ENCODE measurements at places on chromosomes 3 and 15.

DNA sequence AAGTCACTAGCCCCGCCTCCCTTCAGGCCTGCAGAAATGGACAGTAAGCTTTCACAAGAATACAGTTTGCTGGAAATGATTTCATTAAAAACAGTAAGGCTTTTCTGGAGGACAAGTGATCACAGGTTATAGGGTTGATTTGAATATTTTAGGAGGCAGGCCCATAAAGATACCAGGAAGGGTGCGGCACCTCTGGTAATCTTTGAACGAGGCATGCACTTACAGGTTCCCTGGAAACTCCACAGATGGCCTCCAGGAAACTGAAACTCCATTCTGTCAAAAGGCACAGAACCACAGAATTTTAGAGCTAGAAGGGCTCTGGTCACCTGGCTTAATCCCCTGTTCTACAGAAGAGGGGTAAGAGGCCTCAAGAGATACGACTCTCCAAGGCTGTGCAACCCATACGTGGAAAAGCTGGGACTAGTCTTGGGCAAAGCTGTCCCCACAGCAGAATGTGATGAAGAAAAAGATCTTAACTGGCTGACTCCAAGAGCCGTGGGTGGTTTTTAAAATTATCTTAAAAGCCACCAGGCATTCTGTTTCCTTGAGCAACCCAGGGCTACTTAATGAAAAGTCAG, 1.2 kb downstream of the STARD5 start:
- no peak for DNase-seq

DNA sequence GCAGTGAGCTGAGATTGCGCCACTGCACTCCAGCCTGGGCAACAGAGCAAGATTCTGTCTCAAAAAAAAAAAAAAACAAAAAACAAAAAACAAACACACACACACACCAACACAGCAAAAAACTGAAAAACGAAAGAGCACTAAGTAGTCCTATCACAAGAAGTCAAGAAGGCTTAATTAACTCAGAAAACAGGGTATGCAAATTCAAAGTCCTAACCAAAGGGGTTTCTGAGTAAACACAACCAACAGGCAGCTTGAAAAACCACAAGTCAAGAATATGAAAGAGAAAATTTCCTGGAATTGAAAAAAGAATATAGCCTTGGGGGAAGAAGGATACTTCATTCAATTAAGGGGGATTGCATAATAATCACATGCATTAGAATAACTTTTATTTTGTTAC, 37.7 kb upstream of the PARP14 start:
- DNase-seq = no peak

DNA sequence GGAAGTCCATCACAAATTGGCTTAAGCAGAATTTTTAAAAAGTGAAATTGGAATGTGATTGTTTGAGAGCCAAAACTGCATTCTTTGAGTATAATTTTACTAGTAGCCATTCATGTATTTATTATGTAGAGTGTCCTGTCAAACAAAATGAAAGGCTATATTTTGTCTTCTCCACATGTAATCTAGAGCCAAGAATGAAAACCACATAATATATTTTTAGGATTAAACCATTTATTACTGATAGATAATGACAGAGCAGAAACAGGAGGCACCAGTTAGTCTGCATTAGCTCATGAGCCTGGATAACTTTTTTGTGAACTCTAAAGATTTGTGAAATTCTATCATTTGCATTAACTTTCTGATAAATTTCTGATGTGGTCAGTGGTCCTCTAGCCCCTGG, 130.2 kb downstream of the FILIP1L start:
- DNase-seq = no peak

DNA sequence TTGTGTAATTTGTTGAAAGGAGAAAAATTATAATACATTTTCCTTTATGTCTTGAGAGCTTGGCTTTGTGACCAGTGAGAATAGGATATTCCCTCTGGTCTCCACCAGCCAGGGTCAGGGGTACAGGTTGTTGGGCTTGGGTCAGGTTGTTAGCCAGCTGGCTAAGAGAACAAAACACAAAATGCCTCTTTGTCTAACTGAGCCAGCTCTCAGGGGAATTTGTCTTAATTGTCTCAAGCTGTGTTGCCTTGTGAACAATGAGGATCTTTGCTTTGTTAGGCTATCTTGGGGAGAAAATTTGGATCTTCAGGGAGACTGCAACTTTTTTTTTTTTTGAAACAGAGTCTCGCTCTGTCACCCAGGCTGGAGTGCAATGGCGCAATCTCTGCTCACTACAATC, 17.7 kb upstream of the GK5 start:
- no peak for DNase-seq

GRCh38 chr3:2360815-2361214, 262.1 kb downstream of the CNTN4 start:
- no peak for DNase-seq

- DNase-seq = no peak
Observed at GRCh38 chr3:31255007-31255581, 277.6 kb upstream of the STT3B start.

DNA sequence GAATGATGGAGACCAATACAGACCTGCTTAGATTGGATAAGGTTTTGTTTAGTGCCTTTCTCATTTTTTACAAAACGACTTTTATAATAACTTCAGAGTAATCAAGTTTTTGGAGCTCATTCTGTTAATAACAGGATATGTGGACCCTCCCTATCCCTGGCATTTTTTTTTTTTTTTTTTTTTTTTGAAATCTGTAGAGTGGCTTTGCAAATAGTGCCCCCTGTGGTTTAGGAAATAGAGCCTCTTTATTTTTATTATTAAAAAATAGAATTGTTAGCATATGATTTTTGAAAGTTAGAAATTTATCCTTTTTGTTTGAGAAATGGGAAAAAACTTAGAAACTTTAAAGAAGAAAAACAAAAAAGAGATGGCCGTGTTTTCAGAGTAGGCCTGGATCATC, 11.4 kb downstream of the SKIL start:
- DNase-seq = no peak

- no peak for DNase-seq
Observed at GRCh38 chr3:141878817-141879216, 2.4 kb downstream of the ATP1B3 start.

DNA sequence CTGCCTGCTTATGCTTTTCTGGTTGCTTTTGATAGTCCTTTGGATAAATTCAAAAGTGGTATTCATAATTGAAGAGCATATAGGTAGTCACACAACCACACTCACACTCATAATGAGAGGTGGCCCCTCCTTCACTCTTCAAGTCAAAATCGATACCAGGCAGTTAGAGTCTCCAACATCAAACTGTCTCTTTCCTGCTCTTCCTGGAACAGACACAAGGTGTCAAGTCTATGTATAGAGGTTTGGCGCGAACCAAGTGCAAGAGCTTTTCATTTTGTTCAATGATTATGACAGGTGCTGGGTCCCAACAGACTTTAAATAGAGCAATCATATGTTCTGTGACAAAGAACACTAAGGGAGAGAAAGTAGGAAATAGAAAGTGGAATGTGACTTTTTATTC, 29.9 kb upstream of the RGMA start:
- no peak for DNase-seq

DNA sequence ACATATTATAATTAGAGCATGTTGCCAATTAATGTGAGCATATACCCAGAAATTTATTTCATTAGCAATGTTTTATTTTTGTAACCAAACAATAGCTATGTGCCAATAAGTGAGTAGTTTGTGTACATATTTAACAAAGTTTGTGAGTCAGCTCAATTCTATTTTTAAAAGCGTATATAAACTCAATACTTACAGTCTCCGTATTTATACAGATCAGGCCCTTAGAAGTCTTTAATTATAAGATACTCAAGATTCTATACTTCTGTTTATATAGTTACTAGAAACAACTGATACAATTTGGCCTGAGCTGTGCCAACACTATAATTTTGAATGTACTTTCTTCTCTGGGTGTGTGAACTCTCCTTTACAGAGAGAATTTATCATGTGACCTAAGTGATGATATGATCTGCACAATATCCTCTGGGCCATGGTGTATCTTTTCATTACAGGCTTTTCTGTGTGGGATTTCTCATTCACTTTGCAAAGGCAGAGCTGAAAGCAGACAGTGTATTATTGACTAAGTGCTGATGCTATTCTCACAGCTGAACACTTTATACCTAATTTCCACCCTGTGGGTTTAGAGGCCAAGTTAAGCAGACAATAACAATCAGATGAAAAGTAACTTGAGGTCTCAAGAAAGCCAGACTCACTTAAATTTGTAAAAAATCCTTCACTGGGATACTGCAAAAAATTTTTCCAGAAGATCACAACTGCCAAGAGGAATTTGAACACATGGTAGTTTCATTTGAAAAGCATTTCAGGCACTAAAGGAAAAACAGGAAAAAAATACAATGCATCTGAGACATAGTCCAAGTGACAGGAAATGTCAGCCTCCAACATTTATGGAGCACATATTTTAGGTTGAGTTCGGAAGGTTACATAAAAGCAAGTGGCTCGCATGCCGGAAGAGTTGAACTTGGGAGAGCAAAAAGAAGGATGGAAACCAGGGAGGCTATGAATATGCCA, 277.9 kb upstream of the SEMA6D start:
- no peak for DNase-seq

DNA sequence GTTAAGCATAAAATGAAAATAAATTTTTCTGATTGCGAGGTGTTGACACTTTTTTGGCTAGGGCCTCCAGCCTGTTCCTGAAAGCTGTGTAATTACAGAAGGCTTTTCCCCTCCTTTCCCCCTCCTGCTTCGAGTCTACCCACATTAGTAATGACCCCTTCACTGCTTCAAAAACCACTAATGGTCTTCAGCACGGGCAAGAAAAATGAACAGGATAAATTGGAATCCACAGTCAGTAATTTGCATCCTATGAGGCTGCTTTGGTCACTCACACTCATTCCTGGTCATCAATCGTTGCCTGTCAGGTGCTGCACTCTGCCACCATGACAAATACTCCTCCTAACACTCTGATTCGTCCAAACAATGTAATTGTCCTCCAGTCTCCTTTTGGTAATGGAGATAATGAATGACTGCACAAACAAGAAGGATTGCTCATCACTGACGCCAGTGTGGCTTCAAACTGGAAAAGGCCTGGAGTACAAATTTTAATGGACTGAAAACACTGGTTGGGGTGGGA, 148.6 kb downstream of the MEIS2 start:
- DNase-seq = no peak

Measured in stimulated activated CD8-positive, alpha-beta memory T cell treated with anti-CD3 and anti-CD28 coated beads, Interleukin-15, amount 100 ng/mL, for 24 hours (primary cell).